ENCODE measurements at places on chromosomes 6 and 20.

GRCh38 chr6:40395066-40395697, 192.0 kb downstream of the LRFN2 start:
- no peak for DNase-seq

DNA sequence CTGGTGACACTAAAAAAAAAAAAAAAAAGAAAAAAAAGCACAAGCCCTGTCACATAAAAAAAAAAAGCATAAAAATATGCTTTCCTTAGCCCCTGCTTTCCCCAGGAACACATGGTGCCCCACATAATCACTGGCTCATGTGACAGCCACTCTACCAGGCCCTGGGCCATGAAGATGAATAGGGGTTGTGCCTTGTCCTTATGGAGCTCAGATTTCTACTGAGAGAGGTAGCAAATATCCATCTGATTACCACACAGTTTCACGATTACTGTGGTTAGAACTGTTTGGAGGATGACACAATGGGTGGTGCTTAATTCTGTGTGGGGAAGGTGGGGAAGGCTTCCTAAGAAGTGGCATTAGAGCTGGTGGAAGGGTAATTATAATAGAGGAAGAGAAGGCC, 9.3 kb downstream of the RAET1E start:
- DNase-seq = no peak

DNA sequence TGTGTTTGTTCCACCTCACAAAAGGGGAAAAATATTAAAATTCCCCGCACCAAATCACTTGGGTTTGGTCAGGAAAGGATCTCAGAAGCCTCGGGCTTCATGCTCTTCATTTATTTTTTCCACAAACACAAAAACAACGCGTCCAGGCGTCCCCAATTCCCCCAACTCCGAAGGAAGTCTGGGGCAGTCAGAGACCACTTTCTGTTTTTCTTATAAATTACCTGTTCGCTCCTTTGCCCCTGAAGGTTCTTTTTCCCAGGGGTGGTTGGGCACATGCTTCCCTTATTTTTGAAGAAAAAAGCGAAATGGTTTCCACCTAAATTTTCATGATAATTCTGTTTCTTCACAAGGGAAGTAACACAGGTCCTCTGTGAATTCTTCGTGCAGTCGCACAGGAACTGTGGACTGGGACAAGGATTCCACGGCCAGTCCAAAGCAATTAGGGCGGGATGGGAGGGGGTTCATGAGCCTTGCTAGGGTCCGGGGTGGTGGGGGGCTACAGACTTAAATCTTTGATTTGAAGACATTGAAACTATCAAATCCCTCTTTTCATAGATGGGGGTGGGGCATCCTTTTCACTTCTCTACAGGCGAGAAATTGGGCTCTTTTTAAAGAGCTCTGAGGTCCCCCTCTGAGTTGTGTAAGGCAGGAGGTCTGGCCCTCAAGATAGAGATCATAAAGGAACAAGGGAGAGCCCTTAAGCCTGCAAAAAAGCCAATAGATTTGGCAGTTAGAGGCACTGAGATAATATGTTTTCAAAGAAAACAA, 30.5 kb upstream of the HFE start:
- DNase-seq = no peak

DNA sequence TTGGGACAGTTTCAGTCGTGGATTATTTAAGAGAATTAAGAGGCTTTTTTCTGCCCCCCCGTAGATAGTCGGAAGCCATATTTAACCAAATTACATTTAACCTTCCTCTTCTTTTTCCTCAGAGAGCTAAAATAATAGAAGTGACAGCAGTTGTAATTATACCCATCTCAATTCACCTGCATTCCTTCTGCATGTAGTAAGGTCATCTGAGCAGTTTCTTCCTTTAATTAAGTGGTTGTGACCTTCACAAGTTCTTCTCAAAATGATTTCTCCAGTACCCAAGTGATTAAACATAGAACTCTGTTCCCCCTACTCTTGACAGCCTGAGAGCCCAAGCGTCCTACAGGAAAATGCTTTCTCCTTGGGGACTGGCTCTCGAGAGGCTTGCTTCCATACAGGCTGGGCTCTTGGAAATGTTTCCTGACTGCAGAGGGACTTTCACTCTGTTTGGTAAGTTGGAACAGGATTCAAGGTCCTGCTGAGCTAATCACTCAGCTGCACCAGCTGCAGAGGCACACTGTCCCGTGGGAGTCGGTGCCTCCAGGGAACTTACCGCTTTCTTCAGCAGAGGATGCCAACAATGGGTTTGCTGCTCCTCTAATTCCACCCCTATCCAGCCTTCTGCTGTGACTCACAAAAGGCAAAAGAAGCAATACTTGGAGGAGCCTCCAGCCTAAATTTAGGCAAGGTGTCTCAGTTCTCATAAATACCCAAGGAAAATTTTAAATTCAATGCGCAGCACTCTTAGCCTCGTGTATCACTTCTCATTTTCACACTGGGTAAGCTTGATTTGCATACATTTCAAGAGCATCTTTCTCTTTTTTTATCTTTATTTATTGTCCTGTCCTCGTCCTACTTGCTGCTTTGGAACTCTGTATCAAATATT, 414.9 kb downstream of the KIF16B start:
- DNase-seq = no peak

GRCh38 chr20:47765271-47765670, 20.0 kb downstream of the SULF2 start:
- DNase-seq = no peak

DNA sequence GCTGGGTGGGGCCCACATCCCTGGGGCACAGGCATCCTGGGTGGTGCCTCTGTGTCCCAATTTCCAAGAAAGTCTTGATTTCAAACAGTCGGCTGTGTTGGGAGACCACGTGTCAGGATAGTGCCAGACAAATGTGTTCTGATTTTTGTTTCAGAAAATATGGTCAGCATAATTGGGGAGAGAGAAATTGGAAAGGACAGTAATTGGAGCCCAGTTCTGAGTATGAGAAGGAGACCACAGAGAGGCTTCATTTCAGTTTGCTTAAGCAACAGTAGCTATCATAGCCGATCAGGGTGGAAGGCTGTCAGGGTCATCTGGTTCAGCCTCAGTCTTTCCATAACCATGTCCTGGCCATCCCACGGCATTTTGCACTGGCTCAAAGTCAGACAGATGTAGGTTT, 220.7 kb downstream of the CDC5L start:
- DNase-seq = no peak

- no peak for DNase-seq
These were observed 71.8 kb upstream of the CENPW start for GRCh38 chr6:126268092-126268491.

GRCh38 chr20:2986466-2986865, 57.0 kb upstream of the GNRH2 start:
- peak; percentile 14 for DNase-seq

DNA sequence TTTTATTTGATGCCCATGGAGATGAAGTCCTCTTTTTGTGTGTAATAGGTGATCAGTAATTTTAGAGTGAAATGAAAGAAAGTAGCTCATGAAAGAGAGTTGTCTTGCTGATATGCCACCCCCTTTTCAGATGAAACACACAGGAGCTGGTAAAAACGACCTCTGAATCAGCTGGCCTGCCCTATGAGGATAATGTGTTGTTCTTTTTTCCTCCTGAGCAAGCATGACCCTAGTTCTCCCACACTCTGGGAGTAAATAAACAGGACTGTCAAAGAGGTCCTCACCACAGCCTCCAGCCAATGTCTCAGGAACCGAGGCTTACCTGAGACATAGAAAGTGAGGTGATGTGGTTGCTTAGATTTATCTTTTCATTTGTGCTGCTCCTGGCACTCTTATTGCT, 29.5 kb downstream of the GPX5 start:
- DNase-seq = no peak

- DNase-seq = no peak
These were observed 584 bp downstream of the PTK7 start for GRCh38 chr6:43076464-43077332.

- no peak for DNase-seq
These were observed 4.8 kb upstream of the EMILIN3 start for GRCh38 chr20:41371371-41371770.

GRCh38 chr20:41632896-41633295, 14.7 kb upstream of the CHD6 start:
- peak; percentile 72 for DNase-seq

DNA sequence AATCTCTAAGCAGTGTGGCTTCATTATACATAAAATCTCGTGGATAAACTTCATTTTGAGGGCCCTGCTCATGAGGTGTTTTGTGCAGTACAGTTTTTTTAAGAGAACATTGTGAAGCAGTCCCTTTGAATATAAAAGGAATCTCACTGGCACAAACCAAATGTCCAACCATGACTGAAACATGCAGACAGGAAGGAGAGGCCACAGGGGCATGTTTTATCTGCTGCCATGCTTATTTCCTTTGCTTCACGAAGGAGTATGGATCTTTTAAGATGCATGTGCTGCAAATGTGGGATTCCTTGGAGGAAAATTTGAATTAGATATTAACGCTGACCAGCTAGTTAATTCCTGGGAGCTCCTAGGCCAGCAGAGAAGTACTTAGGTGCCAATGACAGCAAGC, 192.3 kb downstream of the DST start:
- DNase-seq = no peak

GRCh38 chr20:47676219-47676721, 109.0 kb downstream of the SULF2 start:
- no peak for DNase-seq

DNA sequence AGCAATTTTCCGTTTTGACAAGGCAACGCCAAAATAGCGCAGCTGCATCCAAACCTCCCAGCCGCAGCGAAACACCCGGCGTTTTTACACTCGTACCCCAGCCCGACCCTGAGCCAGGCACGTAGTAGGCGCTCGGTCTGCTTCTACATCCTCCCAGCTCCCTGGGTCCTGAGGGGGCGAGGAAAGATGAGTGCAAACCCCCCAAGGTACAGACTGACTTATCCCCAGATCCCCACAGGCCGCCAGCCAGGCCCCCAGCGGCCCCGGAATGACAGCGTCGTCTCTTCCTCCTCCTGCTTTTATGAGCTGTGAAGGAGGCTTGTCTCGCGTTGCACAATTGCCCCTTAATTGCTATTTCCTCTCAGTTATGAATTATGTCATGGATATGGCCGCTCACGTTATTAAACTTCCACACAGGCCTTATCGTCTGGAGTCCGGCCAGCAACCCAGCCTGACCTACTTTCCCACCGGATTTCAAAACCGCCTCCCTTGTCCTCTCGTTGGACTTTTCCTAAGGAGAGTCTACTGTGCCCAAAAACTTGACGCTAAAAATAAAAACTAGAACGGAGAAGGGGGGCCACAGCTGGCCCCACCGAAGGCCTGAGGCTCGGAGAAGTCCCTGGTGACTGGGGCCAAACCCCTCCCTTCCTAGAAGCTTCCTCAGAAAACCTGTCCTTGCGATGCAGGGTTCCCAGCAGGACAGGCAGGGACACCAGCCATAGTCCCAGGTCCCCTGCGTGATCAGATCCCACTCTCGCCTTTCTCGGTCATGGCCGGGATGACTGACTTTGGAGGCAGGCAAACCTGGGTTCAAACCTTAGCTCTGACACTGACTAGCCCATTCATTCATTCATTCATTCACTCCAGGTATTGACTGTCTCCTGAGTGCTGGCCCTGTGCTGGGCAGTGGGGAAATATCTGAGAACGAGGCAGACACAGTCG, 130.9 kb upstream of the PTPN1 start:
- peak; percentile 20 for DNase-seq

DNA sequence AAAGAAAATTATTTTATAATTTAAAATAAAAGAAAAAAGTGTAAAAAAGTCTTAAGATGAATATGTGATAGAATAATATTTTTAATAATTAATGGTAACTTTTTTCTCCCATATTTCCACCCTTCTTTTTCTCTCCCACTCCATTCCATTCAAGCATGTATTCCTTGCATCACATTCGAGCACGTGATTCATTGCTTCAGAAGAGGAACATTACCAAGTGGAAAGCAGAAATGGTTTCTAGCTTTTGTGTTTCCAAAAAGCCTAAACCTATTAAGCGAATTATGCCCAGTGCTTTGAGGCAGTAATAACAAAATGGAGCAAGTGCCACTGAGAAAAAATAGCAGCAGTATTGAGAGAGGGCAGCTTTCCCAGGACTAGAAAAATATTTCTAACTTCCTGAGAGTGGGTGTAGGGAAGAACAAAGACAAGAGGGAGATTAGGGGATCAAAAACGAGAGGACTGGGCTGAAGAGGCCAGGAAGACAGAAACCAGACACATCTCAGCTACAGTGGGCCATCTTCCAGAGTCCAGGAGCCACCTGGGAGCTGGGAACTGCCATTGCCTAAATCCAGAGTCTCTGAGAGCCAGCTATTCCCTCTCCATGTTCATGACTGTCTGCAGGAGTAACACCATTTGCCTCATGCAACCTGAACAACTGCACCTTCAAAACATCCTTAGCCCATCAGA, 15.0 kb upstream of the AKIRIN2 start:
- DNase-seq = no peak

DNA sequence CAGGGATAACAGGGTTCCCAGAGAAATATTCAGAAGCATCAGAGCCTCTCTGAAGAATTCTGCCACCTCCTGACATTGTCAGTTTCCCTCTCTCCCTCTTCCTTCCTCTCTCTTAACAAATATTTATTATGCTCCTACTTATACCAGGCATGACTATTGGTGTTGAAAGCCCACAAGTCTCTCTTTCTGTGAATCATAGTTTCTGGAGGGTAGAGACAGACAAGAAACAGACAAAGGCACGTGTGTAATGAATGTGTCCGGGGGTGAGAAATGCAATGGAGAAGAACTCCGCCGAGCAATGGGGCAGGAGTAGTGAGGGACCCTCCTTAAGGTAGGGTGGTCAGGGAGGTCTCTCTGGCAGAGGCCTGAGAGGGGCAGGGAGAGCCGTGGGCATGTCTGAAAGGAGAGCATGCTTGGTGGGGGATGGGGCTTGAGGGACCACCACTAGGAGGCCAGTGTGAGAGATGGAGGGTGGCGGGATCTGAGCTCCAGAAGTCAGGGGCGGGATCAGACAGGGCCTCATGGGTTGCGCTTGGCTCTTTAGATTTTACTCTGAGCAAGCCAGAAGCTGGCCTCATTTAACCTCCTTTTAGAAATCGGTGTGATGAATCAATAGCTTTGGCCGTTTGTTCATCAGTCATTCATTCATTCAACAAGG, 57.3 kb downstream of the EYA2 start:
- no peak for DNase-seq

DNA sequence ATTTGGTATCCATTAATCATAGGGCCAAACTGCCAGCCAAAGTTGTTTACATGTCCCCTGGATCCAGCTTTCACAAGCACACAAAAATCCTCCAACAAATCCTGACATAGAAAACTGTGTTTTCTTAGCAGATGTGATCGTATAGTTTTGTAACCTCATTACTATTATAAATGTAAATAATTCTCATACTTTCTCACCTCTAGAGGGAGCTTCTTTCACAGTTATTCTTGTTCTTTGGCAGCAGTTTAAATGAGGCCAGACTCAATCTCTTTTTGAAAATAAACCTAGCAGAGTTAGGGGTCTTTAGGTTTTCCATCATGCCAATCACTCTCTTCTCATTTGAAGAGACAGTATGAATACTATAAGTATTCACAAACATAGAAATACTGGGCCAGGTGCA, 17.0 kb upstream of the ZNF318 start:
- no peak for DNase-seq

DNA sequence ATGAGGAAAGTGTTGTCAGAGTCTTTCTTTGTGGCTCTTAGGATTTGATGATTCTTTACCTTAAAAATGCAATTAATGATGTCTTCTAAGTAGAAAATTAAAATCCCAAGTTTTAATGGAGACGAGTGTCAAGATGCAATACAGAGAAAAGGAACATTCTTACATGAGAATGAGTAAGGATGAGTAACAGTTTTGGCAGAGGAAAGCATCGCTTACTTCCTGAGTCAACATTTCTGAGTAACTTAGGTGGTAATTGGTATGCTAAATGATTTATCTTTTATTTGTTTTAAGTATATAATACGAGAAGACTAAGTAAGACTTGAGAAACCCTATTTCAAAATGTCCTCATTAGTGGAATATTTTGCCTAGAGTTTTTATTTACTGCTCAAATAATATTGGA, 101.3 kb downstream of the RTN4IP1 start:
- no peak for DNase-seq

- no peak for DNase-seq
These were observed 143.3 kb upstream of the MAP3K7 start for GRCh38 chr6:90730151-90730673.

Measured in SIG-M5 (cell line).